ENCODE measurements at places on chromosomes 12 and 14.

GRCh38 chr14:72443991-72444441 is 449.9 kb downstream of the DPF3 start:
- DNase-seq = no peak

DNA sequence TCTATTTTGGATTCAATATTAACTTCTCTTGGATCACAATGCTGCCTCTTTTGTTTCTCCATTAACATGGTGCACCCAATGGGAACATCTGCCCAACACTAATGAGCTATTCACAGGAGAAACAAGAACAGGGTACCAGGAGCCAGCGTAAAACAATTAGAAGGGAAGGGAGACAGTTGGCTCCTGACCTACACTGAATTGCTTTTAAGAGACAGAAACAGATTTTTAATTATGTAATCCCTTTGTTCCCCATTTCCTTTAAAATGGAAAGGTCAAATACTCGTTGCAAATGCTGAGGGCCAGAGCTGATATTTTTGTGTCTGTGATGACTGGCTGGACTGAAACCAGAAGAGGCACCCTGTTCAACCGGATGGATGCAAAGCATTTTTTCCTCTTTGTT is 108.3 kb downstream of the SEC23A start:
- no peak for DNase-seq

DNA sequence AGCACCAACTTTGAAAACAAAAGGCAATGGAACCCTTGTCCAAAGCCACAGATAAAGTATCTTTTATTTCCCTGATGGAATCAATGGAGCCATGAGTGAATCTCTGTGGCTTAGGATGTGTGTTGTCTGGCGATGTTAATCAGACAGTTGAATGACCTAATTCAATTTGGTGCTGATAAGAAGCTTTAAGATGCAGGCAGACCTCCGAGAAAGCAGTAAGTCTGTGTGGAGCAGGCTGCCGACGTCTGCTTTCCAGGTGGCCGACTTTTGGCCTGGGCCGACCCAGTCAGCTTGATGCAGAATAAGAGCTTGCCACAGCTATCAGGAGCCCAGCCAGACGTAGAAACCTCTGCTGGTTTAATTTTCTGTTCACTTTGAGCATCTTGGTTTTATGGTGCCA is 21.1 kb upstream of the TMEM132C start:
- no peak for DNase-seq

DNA sequence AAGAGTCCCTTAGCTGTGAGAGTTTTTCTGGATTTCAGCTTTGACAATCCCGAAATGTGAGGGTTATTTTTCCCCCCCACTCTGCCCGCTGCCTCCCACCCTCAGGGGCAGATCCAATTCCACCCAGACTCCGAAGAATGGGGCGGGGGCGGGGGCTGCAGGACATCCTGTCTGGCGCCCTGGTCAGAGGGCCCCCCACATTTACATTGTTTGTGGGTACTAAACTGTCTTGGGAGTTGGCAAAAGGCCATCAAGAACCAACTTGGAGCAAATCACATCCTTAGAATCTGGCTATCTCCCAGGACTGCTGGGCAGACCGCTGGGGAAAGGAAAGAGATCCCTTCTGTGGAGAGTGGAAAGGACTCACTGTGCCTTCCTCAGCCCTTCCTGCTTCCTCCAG is 2.4 kb downstream of the EMP1 start:
- no peak for DNase-seq

- DNase-seq = no peak
Observed at GRCh38 chr12:119949145-119949544, 39.9 kb upstream of the BICDL1 start.

DNA sequence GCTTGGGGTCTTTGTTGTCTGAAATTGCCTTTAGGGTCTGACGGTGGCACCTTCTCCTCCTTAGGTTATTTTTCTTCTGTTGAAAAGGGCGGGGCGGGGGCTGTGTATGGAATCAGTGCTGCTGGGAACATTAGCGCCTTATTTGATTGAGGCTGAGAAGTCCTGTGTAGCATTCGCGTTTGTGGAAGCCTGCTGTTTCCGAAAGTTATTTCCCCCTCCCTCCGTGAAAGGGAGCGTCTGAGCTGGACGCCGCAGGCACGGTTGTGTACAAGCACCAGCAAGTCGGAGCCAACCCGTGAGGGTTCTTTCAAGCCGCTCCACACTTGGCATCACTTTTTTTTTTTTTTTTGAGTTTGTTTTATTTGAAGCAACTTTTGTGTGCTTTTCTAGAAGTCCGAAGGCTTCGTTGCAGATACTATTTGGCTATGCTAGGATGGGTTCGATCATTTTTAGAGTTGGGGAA is 1.1 kb downstream of the SYNE2 start:
- DNase-seq = peak; percentile 20

DNA sequence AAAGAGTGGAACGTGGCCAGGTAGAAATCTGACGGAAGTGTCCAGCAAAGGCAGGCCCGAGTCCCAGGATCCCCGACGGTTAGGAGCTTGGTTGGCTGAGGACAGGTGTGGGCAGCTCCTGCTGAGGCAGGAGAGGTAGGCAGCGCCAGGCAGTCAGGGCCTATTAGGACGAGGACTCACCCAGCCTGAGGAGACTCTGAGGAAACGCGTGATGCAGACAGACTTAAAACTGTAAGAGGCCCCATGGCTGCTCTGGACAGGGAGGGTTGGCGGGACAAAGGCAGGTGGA is 255.7 kb upstream of the SFSWAP start:
- DNase-seq = no peak

GRCh38 chr12:14696265-14696741 is at the start of gene GUCY2C:
Gene GUCY2C, minus strand, starts transcription at chr12:14696599. Its CDS starts 151 bp downstream, at chr12:14696448.
- no peak for DNase-seq

- no peak for DNase-seq
Observed at GRCh38 chr12:14138495-14138894, 157.1 kb upstream of the GRIN2B start.

GRCh38 chr14:60102389-60102788 is 10.7 kb downstream of the PCNX4 start:
- DNase-seq = no peak

- DNase-seq = no peak
Observed at GRCh38 chr12:25939606-25940005, 18.9 kb upstream of the RASSF8 start.

- DNase-seq = no peak
Observed at GRCh38 chr12:84056-84455, 17.5 kb downstream of the IQSEC3 start.

- DNase-seq = no peak
Observed at GRCh38 chr12:81330480-81330879, 252.6 kb downstream of the ACSS3 start.

DNA sequence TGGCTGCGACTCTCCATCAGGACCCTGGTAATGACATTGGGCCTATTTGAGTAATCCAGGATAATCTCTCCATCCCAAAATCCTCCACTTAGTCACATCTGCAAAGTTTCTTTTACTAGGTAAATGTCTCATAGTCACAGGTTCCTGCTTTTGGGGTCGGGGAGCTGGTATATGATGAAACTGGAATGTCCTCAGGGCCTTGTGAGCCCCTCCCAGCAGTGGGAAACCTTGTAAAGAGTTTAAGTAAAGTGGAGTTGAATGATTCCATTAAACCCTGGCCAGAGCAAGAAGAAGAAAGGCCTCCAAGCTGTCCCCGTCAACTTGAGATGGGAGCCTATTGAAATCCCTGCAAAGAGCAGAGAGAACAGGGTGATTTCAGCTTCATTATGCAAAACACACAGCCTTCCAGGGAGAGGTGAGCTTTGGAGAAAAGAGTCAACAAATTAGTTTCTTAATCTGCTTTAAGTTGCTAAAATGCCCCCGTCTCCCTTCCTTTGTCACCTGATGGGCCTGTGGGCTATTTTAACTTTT is 12.6 kb downstream of the WSCD2 start:
- no peak for DNase-seq

GRCh38 chr12:132812631-132813305 is 15.9 kb downstream of the GOLGA3 start:
- no peak for DNase-seq

- no peak for DNase-seq
Observed at GRCh38 chr14:26282578-26282977, 315.3 kb downstream of the NOVA1 start.

GRCh38 chr14:75479770-75480600 is 42.3 kb upstream of the BATF start:
- DNase-seq = no peak

DNA sequence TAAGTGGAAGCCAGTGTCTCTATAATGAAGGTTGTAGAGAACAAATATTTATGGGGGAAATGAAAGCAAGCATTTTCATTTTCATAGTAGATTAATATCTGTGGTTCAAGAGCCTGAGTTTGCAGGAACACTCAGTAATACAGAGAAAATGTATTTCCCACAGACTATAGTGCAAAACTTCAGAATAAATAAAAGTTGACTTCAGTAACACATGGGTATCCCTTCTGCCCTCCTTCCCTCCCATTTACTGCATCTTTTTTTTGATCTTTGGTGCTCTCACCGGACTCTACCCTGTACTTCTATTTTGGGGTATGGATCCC is 75.3 kb upstream of the AMN1 start:
- no peak for DNase-seq

DNA sequence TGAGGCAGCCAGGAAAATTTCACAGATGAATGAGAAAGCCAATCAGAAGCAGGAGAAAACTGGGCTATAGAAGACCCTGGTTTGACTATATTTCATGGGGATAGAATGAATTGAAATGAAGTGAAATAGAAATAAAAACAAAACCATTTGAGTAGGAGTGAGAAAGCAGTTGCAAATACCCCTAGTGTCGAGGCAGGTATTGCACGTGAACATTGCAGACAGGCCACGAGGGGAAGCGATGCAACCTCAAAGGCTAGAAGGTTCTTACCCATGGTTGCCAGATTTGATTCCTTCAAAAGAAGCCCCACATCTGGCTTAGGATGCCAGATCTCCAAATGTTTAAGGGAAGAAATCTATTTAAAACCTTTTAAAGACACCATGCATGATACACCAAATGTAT is 648.9 kb downstream of the VRK1 start:
- no peak for DNase-seq

DNA sequence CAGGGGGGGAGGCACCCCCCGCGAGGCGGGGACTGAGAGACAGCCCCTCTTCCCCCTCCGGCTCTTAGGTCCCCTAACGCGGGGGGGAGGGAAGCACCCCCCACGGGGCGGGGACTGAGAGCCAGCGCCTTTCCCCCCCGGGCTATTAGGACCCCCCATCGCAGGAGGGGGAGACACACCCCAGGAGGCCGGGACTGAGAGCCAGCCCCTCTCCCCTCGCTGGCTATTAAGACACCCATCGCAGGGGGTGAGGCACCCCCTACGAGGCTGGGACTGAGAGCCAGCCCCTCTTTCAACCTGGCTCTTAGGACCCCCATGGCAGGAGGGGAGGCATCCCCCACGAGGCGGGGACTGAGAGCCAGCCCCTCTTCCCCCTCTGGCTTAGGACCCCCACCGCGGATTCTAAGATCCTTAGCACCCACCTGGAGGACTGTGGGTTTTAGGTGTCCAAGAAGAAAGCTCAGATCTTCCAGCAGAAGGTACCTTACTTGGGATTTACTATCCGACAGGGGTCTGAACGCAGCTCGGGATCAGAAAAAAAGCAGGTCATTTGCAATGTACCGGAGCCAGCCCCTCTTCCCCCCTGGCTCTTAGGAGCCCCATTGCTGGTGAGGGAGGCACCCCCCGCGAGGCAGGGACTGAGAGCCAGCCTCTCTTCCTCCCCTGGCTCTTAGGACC is 197.8 kb upstream of the PZP start:
- no peak for DNase-seq

GRCh38 chr12:92624236-92624635 is 78.6 kb upstream of the PLEKHG7 start:
- no peak for DNase-seq

- no peak for DNase-seq
Observed at GRCh38 chr12:29545102-29545467, 47.6 kb upstream of the OVCH1 start.

DNA sequence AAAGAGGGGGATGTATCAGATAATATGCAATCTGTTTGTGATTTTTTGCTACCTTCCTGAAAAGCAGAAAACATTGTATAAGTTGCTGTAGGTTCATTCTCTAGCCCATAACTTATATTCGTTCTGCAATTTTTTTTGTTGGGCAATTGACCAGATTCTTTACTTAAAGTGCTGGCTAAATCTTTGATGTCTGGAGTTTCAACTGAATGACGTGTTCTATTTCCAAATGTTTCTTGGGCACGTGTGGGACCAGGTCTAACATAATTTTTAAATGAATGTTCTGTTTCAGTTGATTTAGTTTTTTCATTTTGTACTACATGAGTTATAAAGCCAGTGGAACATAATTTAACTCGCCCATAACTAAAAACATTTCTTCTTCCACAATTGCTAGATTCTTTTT is 3.8 kb downstream of the MLH3 start:
- no peak for DNase-seq

DNA sequence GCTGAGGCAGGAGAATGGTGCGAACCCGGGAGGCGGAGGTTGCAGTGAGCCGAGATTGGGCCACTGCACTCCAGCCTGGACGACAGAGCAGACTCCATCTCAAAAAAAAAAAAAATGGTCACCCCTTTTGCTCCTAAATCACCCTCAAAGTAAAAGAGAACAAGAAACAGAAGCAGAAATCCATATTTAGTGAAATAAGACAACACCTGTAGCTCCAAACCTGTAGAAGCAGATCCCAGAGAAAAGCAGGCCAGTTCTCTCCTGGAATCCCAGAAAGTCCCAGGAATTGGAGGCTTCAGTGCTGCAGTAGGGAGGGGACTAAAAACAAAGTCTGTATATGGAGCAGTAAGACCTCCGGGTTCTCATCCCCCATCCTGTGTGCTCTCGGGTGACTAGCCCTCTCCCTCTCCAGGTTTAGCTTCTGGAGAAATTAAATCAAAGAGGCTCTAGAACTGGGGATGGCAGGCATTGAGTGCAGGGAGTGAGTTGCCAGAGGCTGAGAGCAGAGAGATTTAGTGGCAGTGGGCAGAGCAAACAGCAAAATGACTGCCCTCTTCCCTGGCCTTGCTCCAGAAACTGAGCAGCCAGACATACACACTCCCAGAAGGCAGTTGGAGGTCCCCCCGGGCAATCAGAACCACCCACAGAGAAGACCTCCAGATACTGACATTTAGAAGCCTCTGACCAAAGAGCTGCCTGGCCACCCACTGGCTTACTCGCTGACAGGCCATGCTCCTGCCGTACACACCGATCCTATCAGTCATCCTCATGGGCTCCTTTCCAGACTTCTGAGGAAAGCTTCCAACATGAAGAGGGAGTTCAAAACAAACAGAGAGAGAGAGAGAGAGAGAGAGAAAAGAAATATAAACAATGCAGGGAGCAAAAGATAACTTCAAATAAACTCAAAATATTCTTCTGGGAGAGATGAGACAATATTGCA is 6.3 kb upstream of the MLXIP start:
- no peak for DNase-seq

All from activated T-helper 1 cell treated with anti-CD3 and anti-CD28 coated beads, Interleukin-2, amount 50 U/mL, for 16 hours (primary cell).